Hepatic stellate cell (primary cell): ENCODE measurements at places on chromosomes 7 and 10.

DNA sequence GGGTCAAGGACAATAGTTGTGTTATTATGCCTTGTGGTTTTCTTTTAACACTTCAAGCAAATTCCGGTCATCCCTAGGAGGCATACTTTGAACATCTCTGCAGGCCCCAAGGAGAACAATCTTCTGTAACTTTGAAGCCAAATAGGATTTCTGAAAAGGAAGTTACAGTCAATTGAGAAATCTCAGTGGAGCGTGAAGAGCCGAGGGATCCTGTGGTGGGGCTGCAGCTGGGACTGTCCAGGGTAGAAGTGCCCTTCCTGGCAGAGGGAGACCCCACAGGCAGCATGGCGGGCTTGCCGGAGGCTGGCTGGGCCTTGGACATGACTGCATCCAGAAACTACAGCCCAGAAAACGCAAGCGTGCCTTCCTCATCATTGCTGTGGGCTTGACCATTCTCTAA lies 179.7 kb downstream of the PTPN20 start:
- DNase-seq: no peak

GRCh38 chr10:24465891-24466818 lies 257.2 kb downstream of the KIAA1217 start:
- DNase-seq: peak; percentile 52

DNA sequence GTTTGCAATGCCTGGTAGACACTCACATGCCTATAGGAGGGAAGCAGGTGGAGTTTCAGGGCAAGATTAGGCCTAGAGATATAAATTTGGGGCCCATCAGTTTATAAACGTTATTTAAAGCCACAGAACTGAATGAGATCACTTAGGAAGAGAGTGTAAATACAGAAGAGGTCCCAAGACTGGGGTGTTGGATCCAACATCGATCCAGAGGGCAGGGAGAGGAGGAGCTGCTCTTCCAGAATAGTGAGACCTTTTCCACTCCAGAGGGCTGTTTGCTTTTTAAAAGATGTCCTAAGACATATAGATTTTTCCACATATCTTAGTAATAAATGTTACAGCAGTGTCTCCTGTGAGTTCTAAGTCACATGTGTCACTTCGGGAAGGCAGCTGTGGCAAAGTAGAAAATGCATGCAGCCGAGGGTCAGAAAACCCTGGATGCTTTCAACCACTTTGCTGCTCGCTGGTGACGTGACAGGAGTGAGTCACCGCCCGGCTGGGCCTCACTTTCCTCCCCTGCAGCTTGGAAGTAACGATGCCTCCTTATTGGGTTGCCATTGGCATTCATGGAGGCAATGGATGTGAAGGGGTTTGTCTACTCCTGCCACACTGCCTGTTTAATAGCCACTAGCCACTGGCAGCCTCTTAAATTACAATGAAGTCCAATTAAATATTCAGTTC lies 95.4 kb downstream of the TRIL start:
- DNase-seq: no peak

GRCh38 chr10:70277396-70278030 lies 6.3 kb downstream of the NPFFR1 start:
- DNase-seq: no peak

- DNase-seq: no peak
Observed at GRCh38 chr7:84524714-84525694, 330.4 kb upstream of the SEMA3A start.

- DNase-seq: no peak
Observed at GRCh38 chr7:96284835-96285234, 37.1 kb downstream of the SLC25A13 start.

DNA sequence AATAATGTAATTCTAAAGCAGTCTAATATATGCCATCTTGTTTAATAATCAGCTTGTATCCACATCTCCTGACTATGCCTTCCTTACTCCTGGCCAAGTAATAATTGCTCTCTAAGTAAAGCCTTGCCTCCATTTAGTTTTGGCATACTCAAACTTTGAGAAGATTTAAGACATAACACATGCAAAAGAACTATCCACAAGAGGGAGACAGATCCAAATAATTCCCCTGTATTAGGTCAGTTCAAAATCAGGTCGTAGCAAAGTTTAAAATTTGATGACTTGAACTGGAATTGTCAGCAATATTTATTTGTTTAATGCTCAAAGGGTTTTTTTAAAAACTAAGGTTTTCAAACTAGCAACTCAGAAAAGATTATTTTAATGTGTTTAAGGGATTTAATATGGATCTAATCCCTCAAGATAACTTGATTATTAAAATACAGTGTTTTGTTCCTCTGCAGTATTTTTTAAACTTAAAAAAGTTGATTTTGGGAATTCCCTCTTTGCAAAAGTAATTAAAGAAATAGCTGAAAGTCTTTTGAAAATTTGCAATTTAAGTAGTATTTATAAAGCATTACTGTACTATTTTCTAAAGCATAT lies 95.3 kb downstream of the HDAC9 start:
- peak; percentile 16 for DNase-seq

DNA sequence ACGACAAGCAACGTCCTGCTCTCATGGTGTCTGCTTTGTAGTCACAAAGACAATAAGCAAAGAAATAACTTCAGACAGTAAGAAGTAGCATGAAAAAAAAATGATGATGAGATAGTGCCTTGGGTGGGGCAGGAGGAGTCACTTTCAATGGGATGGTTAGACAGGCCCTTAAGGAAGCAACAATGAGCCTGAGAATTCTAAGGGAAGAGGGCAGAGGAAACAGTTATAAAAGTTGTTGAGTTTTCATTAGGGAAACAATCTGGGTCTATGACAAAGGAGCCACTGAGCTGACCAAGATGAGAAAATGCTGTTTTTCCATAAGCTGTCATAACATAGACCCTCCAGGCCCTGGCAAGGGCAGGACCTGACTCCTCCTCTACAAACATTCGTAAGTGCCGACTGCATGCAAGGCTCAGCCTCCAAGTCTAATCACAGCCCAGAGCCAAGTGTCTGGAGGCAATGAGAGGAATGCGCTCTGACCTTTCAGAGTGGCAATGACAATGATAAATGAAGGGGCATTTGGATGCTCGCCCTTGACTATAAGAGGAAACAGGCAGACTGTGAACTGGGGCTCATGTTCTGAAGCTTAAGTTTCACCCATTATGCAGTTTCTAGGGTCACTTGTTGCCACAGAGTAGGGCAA lies 43.7 kb downstream of the PPP1R3C start:
- no peak for DNase-seq

GRCh38 chr10:73246322-73246645 lies 771 bp downstream of the DNAJC9 start:
- DNase-seq: no peak

DNA sequence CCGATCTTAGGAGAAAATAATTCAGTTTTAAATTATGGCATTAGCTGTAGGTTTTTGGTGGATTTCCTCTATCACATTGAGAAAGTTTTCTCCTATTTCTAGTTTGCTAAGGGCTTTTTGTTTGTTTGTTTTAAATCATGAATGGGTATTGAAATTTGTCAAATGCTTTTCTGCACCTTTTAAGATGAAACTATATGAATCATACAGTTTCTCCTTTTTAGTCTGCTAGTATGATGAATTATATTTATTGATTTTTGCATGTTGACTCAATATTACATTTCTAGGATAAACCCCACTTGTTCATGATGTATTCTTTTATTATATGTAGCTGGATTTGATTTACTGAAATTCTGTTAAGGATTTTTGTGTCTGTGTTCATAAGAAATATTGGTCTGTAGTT lies 70.3 kb upstream of the PIP4K2A start:
- no peak for DNase-seq
